ENCODE measurements at places on chromosomes 7 and 10. TPM values are rescaled to one million over a fixed set of nuclear protein-coding genes. Genes with fewer than 3 reads are reported as not detected.

GRCh38 chr10:50470345-50470744, 153.4 kb downstream of the SGMS1 start:
- no peaks in the 10 kb centered on the region for H3K27me3 ChIP-seq
- peaks cover 34% of the 10 kb centered on the region for H3K4me1 ChIP-seq
- peaks cover 3% of the 10 kb centered on the region for H3K36me3 ChIP-seq
- H3K27ac ChIP-seq = no peak overlapping the region
- H3K4me3 ChIP-seq = no peak overlapping the region

The ZCWPW1 gene
- total RNA-seq = 2.6 TPM

DNA sequence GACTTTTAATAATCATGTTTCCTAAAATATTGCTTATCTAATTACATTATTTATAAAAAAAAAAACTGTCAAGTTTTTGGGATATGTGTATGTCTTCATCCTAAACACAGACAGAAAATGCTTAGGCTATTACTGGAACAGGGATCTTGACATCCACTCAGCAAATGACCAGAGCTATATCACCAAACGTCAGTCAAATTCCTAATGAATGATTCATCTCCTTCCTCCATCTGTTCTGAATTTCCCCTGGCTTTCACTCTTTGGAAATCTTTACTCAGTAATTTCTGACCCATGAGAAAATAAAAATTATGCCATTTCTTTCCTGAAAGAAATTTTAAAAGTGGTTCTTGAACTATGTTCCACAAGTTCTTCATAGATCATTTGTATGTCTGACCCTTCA, 552.4 kb upstream of the KCND2 start:
- no peak for DNase-seq
- no peak overlapping the region for H3K4me3 ChIP-seq
- H3K27me3 ChIP-seq = no peaks in the 10 kb centered on the region
- H3K36me3 ChIP-seq = no peaks in the 10 kb centered on the region

DNA sequence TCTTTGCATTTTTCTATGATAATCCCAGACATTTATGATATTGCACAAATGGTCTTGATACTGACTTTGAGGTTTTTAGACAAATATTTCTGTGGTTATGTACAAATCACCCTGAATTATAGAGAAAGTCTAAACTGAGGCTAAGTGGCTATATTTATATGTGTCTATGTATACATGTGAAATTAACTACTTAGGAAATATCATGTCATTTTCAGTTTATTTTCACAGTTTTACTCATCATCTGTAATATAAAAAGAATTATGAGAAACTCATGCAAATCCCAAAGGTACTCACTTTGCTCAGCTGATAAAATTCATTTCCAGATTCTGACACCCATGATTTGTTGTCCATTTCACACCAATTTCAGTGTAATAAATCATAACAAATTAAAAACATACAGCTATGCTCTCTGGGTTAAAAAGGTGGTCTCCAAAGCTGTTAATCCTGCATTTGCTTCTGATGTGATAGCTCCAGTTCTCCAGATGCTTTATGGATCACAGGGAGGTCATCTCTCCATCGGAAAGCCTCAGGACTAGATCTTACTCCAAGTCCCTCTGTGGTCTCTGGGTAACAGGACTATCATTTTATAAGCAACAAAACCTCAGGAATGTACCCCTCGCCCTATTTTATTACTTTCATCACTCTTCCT, 673.9 kb downstream of the PARD3 start:
- H3K27me3 ChIP-seq = peaks cover 6% of the 10 kb centered on the region
- H3K4me3 ChIP-seq = no peak overlapping the region
- H3K27ac ChIP-seq = no peak overlapping the region
- no peak for DNase-seq

The TRIM74 gene
- 2.1 TPM for total RNA-seq

DNA sequence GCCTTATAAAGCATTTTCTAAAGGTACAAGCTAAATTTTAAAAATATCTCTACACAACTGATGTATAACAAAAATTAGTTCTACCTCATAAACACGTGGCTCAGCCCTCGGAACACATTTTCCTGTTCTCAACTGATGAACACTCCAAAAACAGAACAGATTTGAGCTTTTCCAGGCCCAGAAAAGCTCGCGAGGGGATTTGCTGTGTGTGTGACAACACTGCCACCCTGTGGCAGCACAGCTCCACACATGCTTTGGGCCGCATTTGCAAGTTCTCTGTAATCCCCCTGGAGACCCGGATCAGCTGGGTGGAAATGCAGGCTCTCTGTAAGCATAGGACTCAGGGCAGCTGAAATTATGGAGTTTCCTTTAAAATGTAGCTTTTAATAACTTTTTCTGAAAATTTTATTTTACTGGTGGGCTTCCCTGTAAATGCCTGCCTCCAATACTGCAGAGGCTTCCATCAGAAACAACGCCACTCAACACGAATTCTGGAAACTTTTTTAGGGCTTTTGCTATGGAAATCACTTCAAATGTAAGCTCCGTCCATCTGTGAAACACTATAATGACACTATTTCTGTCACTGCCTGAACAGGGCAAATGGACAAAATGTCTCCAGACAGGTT, 155.5 kb downstream of the COBL start:
- no peak overlapping the region for H3K27ac ChIP-seq
- no peaks in the 10 kb centered on the region for H3K36me3 ChIP-seq
- peak; percentile 83 for DNase-seq
- H3K27me3 ChIP-seq = peaks cover 25% of the 10 kb centered on the region

The LBX1 gene
- total RNA-seq = not detected

The BLNK gene
- total RNA-seq = not detected

DNA sequence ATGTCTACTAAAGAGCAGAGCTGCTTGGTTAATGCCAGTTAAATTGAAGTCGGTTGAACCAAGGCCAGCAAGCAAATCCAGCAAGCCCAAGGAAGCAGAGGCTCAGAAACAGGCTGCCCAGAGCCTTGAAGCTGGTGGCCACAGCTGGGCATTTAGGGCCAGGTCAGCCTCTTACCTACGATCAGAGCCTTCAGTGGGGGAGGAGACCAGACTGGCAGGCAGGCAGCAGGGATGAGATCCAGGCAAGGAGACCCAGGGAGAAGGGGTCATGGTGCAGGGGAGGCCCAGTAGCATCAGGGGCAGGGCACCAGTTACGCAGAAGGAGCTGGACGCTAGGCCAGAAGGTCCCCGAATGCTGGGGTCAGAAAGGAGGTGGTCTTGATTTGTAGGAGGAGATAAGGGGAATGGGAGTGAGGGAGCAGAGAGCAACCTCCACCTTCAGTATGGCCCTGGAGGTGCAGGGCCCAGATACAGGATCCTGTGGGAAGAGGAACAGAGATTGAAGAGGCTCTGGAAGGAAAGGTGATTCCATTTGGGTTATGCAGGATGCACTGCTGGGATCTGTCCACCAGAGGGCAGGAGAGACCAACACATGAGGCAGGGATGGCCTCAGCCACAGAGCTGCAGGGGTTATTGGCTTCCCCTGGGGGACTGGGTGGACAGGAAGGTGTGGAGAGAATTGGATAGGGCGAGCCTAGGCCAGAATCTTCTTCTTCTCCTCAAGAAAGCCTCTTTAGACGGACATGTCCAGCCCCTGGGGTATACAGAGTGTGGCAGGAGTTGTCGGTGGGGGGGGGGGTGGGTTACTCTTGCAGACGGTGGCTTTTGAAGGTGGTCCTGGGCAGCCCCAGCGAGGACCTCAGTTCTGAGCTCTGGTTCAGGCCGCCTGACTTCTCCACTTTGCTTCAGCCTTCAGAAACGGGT, 132.6 kb upstream of the PODXL start:
- peaks cover 3% of the 10 kb centered on the region for H3K4me1 ChIP-seq
- H3K27me3 ChIP-seq = no peaks in the 10 kb centered on the region
- DNase-seq = peak; percentile 88
- H3K27ac ChIP-seq = no peak overlapping the region

The CTNNA3 gene
- total RNA-seq = not detected

GRCh38 chr7:158728911-158729645, 24.5 kb upstream of the NCAPG2 start:
- H3K27ac ChIP-seq = no peak overlapping the region
- peak; percentile 47 for DNase-seq
- peaks cover 25% of the 10 kb centered on the region for H3K36me3 ChIP-seq
- peaks cover 6% of the 10 kb centered on the region for H3K4me1 ChIP-seq
- no peak overlapping the region for H3K4me3 ChIP-seq

GRCh38 chr7:46003161-46003560, 82.1 kb upstream of the IGFBP3 start:
- no peak overlapping the region for H3K4me3 ChIP-seq
- DNase-seq = no peak
- H3K4me1 ChIP-seq = no peaks in the 10 kb centered on the region
- no peaks in the 10 kb centered on the region for H3K36me3 ChIP-seq

- peaks cover 28% of the 10 kb centered on the region for H3K4me1 ChIP-seq
- peak overlapping the region; percentile 84 for H3K27ac ChIP-seq
- no peaks in the 10 kb centered on the region for H3K27me3 ChIP-seq
- no peak for DNase-seq
These were observed 1.5 kb downstream of the ARHGAP21 start for GRCh38 chr10:24722131-24722675.

- no peak overlapping the region for H3K4me3 ChIP-seq
- DNase-seq = no peak
- no peaks in the 10 kb centered on the region for H3K27me3 ChIP-seq
- peaks cover 1% of the 10 kb centered on the region for H3K4me1 ChIP-seq
- H3K27ac ChIP-seq = no peak overlapping the region
These were observed 139.4 kb downstream of the SVIL start for GRCh38 chr10:29495366-29495765.

The NPC1L1 gene
- total RNA-seq = not detected

The GUSB gene
- total RNA-seq = 54.7 TPM

- H3K4me1 ChIP-seq = no peaks in the 10 kb centered on the region
- no peaks in the 10 kb centered on the region for H3K27me3 ChIP-seq
- no peaks in the 10 kb centered on the region for H3K36me3 ChIP-seq
- no peak overlapping the region for H3K4me3 ChIP-seq
- H3K27ac ChIP-seq = no peak overlapping the region
These were observed 639.0 kb downstream of the IPMK start for GRCh38 chr10:57628592-57629284.

The SSBP1 gene
- 266 TPM for total RNA-seq

DNA sequence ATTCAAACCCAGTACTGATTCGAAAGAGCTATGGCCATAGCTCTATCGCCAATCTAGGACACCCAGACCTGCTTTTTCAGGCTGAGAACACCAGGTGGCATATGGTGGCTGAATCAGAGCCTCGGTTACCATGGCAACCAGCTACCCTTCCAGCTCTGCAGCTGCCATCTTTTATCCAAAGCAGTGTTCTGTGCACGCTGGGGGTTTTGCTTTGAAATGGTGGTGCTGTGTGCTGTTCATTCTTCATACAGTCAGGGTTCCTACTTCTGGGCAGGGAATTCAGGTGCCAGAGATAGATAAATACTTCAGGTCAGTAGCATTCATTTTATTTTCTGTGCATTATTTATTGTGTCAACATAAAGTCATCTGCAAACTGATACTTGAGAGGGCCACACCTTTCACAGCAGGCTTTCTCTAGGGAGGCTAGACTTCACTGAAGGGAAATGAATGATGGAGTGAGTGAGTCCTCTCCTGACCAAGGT, 85.4 kb downstream of the AKR1D1 start:
- peaks cover 8% of the 10 kb centered on the region for H3K36me3 ChIP-seq
- peak; percentile 92 for DNase-seq
- no peak overlapping the region for H3K27ac ChIP-seq
- H3K4me1 ChIP-seq = no peaks in the 10 kb centered on the region

DNA sequence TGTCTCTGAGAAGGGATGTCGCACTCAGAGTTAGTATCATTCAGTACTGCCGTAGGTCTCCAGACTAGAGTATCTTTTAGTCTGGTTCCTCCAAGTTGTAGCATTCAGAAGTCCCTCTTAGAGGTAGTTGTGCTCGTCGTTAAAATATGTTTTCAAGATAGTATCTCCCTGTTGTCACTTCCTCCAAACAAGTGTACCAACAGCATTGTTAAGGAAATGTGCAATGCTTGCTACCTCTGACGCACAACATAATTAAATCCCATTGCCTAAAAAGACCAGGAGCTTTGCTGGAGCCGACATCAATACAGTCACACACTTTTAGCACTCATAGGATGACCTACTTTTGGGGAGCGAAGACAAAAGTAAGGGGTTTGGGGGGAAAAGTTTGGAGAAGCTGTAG, 80.0 kb upstream of the STK17A start:
- no peaks in the 10 kb centered on the region for H3K36me3 ChIP-seq
- no peaks in the 10 kb centered on the region for H3K4me1 ChIP-seq
- no peak overlapping the region for H3K4me3 ChIP-seq
- H3K27me3 ChIP-seq = peaks cover 10% of the 10 kb centered on the region

DNA sequence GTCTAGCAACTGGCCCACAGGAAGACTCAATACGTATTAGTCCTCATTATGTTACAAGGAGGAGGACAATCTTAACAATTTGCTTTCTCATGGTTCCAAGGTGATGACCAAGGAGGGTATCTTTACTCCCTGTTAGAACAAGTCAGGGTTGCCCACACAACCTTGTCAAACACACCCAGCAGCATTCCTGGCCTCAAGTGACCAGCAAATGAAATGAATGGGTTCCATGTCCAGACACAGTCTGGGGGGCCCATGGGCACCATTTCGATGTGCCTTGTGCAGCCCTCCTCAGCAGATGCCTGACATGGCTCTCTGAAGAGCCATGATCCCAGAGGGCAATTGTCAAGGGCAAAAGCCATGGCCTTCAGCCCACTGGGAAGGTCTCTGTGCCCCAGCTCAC, 40.8 kb downstream of the ANXA8 start:
- DNase-seq = no peak
- peaks cover 9% of the 10 kb centered on the region for H3K27me3 ChIP-seq
- no peak overlapping the region for H3K4me3 ChIP-seq
- H3K36me3 ChIP-seq = no peaks in the 10 kb centered on the region

DNA sequence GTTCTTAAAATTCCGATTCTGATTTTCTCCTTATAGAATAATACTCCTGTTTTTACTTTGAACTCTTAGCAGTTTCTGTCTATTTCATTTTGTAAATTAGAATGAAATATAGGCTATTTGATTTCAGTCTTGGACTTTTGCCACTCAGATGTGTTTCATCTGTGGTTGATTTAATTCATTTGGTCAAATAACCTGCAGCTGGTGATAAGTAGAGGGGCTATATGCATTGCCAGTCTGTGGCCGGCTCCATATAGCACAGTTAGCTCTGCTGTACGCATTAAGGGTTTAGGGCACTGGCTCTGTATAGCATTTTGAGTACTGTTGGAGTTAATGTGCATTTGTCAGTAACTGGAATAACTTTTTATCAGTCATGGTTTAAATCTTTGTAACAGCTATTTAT, 35.7 kb downstream of the RBM33 start:
- no peaks in the 10 kb centered on the region for H3K27me3 ChIP-seq
- no peak overlapping the region for H3K4me3 ChIP-seq
- peaks cover 39% of the 10 kb centered on the region for H3K4me1 ChIP-seq
- no peak for DNase-seq
- H3K36me3 ChIP-seq = peaks cover 42% of the 10 kb centered on the region

- H3K27me3 ChIP-seq = peaks cover 3% of the 10 kb centered on the region
- no peaks in the 10 kb centered on the region for H3K4me1 ChIP-seq
- DNase-seq = no peak
- H3K27ac ChIP-seq = no peak overlapping the region
These were observed 266.1 kb downstream of the MTERF1 start for GRCh38 chr7:91614431-91614830.

All from activated CD4-positive, alpha-beta T cell treated with anti-CD3 and anti-CD28 coated beads, Interleukin-2, amount 10 ng/mL, durations not matched to agents 24 days and 14 days (primary cell).